HL-60 (cell line): ENCODE measurements at places on chromosomes 1 and 21.
A peak's percentile ranks its signal among the peaks of the same experiment; 100 is the strongest.

DNA sequence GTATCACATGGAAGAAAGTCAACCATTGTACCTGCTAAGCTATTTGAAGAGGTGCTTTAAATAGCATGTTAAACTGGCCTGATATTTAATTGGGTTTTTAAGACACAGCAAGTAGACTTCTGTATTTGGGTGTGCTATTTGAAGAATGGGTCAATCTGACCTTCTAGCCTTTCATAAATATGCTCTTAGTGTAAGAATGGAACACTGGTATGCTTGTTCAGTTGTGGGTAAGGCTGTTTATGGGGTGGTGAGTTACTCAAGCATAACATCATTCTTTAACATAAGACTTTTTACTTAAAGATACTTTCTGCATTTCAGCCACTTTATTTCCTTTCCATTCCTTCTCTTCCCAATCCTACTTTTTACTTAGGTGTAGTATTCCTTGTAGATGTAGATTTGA, 21.4 kb downstream of the AHCYL1 start:
- no peak for DNase-seq

GRCh38 chr1:41498804-41499203, 14.3 kb upstream of the EDN2 start:
- no peak for DNase-seq

DNA sequence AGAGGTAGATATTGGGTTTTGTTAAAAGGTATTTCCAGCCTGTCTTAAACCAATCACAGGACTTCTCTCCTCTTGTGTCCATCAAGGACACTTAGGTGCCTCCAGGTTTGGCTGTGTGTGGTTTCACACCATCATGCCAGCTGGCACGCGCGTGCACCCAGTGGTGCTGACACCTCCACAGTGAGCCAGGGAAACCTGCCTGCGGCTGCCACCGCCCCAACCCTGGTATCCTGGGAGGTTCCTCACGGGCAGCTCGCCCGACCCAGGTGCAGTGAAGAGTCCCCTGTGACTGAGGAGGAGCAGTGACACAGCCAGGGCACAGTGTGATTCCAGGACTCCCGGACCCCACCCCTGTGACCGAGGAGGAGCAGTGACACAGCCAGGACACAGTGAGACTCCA, 13.2 kb upstream of the COL6A2 start:
- no peak for DNase-seq

DNA sequence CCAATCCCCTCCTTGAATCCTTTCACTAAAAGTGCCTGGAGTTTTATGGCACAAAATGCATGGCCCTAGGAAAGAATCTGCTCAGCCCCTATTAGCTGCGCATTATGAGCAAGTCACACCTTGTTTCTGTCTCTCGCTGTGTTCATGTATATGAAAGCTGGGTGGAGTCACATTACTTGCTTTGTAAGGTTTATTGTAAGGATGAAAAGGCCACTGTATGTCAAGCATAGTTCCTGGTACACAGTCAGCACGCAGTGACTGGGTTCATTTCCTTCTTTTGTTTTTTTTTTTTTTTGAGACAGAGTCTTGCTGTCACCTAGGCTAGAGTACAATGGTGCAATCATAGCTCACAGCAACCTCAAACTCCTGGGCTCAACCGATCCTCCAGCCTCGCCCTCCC, 6.7 kb upstream of the SLC9A1 start:
- peak; percentile 42 for DNase-seq

DNA sequence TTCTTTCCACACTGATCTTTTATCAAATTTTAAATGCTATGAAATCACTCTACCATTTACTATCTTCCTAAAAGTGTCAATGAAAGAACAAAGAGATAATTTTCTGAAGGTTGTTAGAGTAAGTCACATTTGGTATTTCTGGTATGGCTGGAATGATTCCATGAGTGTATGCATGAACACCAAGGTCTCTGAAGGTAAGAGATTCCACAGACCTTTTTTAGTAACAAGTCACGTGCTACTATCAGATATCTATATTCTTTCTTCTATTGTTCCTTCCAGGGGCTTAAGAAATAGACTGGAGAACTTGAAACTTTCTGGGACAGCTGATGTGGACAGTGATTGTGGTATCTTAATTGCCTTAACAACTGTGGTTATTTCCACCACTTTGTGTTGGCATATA, 265.0 kb downstream of the SDCCAG8 start:
- DNase-seq, result no peak

GRCh38 chr1:110785612-110786011, 87.3 kb upstream of the CD53 start:
- DNase-seq, result no peak

GRCh38 chr21:38837806-38838461, 32.2 kb downstream of the ETS2 start:
- no peak for DNase-seq

DNA sequence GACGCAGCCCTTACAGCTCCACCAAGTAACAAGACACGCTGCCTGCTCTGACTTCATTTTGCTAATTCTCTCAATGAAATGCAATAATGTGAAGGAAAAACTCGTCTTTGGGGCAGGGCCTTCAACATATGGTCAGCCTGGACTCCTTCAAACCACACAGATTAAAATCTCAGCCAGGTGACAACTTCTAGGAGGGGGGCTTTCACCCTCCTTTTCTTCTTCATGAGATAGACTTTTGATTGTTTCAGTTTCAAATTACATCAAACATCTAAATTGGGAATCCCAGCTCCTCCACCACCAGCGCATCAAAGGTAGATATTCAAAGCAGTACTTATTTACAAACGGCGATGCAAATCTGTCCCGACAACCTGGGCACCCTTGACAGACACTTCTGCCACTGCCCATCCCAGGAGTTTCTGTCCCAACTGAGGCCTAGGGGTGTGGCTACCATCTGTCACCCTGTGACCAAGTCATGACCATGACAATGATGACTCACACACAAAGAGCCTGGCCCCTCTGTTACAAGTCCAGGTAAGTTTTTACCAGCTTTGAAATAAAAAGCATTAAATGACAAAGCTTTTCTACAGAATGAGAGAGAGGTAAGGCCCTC, 29.7 kb downstream of the SSBP3 start:
- no peak for DNase-seq

GRCh38 chr21:33149181-33149580, 79.2 kb downstream of the OLIG1 start:
- no peak for DNase-seq
